ENCODE measurements at places on chromosomes 3 and 15. TPM values are rescaled to one million over a fixed set of nuclear protein-coding genes. Genes with fewer than 3 reads are reported as not detected.

Gene RAD51
- 12.9 TPM for total RNA-seq

Gene PLA1A
- total RNA-seq: not detected

Gene GLDN
- 0.30 TPM for total RNA-seq

Gene MESP1
- total RNA-seq: 0.45 TPM

Gene GDPGP1
- total RNA-seq: 4.2 TPM

Gene CILP
- total RNA-seq: under 0.01 TPM

Gene CAMK2N2
- not detected for total RNA-seq
